ENCODE measurements at places on chromosomes 7 and 10.

GRCh38 chr10:79970062-79970461, 21.2 kb upstream of the SFTPD start:
- DNase-seq = no peak

GRCh38 chr10:78397786-78398185, 364.1 kb downstream of the RPS24 start:
- DNase-seq = no peak

- peak; percentile 73 for DNase-seq
Observed at GRCh38 chr7:74083928-74084721, 521 bp downstream of the LIMK1 start.

- DNase-seq = no peak
Observed at GRCh38 chr7:104397442-104397841, 69.0 kb downstream of the LHFPL3 start.

GRCh38 chr7:64849250-64849923, 53.7 kb upstream of the ZNF273 start:
- no peak for DNase-seq

GRCh38 chr10:78471326-78471722, 437.7 kb downstream of the RPS24 start:
- DNase-seq = no peak

DNA sequence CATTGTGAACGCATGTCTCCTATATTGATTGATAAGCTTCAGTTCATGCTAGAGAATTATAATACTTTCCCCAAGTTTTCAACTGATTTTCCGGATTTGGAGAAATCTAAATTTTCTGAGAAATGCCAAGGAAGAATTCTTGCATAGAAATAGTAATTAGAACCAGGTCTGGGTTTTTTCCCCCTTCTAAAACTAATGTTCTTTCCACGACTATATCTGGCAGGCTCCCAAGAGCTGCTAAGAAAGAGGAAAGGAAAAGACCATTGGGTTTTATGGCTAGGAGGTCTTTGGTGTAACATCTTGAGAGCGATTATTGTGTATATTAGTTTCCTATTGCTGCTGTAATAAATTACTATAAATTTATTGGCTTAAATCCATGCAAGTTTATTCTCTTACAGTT, 71.8 kb upstream of the CACNB2 start:
- DNase-seq = no peak

DNA sequence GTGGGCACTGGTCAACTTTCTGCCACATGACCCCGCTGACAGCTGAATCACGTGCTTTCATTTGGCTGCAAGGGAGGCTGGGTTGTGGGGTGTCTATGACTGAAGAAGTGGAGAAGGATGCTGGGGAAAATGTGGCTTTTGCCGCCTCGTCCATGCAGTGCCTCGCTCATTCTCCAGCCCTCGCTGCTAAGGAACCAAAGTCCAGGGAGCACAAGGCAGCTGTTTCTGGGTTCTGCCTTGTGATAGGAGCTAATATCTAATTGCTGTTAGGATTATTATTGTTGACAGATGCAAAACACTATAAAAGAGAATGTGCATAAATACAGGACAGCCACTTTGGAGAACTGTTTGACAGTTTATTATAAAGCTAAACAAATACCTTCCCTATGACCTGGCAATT, 4.9 kb upstream of the CAMK2B start:
- no peak for DNase-seq

DNA sequence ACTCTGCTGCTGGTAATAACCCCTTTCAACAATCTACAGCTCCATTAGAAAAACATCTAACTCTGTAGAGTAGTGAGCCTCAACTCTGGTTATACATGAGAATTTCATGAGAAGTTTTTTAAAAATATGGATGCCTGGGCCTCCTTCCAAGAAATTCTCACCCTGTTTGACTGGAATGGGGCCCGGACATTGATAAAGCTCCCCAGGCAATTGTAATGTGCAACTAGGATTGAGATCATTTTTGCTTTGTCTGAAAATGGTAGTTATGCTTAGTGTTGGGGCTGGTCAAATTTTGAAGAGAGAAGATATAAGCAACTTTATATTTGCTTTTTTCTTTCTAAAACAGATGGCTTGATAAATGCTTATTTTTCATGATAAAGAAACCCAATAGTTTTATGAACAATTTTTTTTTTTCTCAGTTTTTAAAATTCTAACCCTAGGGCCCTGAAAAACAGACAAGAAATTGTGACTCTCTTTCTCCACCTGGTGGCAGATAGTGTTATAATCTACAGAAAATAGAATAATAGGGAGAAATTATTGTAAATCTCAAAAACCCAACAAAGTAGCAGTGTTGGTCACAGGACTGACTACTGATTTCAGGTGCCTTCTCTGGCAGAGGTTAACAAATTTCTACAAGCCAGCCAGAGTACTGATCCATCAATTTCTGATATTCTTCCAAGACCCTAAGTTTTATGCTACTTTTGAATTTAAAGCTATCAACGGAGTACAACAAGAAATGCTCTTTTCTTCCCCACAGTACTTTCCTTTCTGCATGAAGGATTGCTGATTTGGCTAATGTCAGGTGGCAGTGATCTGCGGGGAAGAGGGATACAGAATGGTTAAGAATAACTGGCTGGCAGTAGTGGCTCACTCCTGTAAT, 174.8 kb downstream of the DKK1 start:
- DNase-seq = peak; percentile 46

- DNase-seq = peak; percentile 10
Observed at GRCh38 chr7:26307226-26307625, 15.6 kb downstream of the SNX10 start.

DNA sequence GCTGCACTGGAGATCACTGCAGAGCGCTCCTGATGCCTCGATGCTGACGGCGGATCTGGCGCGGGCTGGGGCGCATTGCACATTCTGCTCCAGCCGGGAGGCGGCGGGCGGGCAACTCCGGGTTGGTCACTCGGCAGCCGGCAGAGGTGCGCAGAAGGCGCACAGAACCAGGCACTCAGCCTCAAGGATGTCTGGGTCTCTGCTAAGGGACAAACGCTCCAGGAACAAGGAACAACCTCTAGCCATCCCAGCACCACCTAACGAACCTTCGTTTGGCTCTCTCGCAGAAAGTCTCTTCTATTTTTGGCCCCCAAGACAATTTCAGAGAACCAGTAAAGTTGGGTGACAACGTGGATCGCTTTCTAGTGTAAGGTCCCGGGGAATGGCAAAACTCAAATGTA, 254.6 kb downstream of the OTUD1 start:
- no peak for DNase-seq

All from AG08395 (cell line).